Dermis blood vessel endothelial cell (primary cell): ENCODE measurements at places on chromosomes 3 and 15.

DNA sequence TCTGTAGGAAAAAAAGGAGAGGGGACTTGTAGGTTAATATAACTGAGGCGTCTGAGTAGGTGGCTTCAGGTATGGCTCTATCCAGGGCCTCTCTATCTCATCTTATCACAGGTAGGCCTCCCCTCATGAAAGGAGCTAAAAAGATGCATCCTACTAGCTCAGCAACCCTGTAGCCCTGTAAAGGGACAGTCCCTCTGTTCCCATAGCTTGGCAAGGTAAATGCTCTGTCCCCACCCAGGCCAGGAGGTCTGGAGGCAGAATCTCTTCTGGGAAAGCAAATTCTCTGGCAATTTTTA, 135.2 kb downstream of the CHSY1 start:
- no peak for DNase-seq

GRCh38 chr3:28906561-28907310, 374.1 kb upstream of the RBMS3 start:
- DNase-seq = no peak

- no peak for DNase-seq
Observed at GRCh38 chr3:113255100-113255853, 43.9 kb downstream of the BOC start.

DNA sequence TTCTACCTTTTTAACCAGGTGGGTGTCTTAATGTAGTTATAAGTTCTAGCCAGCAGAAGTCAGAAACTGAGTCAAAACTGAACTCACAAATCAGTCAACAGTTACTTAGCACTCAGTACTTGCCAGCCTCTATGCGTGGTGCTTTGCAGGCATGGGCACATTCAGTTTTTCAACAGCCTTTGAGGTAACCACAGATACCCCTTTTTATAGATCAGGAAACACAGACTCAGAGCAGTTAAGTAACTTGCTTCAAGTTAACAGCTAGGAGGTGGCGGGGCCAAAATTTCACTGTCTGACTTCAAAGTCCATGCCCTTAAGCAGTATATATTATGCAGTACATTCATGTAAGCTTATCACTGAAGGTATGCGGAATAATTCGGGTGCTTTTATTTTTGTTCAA, 139.4 kb downstream of the FHIT start:
- no peak for DNase-seq

GRCh38 chr3:69329892-69330291, 56.0 kb downstream of the FRMD4B start:
- DNase-seq = no peak
